Lung (tissue), 17 donors: ENCODE measurements at places on chromosomes 6 and 20. TPM values are rescaled to one million over a fixed set of nuclear protein-coding genes. Genes with fewer than 3 reads are reported as not detected.

CDH4 gene
- total RNA-seq: 2.1 TPM

DNA sequence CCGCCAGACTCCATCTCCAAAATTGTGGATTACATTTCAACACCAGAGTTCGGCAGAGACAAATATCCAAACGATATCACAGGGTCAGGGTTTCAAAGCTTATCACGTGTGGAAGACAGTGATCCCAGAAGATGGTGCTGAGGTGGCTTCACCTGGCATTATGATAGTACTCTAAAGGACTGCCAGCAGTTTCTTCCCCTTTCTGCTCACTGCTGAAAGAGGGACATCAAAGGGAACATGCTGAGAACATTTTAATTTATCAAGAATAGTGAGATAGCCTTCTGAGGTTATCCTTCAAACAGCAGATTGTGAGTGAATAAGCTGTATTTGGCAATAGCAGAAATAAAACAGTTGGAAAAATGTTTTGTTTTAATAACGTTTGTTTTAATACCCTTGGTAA, 79.7 kb downstream of the FIG4 start:
- DNase-seq: no peak
- H3K4me1 ChIP-seq: no peaks in the 10 kb centered on the region
- no peaks in the 10 kb centered on the region for H3K27me3 ChIP-seq
- no peak overlapping the region for H3K27ac ChIP-seq
- peaks cover 6% of the 10 kb centered on the region for H3K36me3 ChIP-seq

- H3K36me3 ChIP-seq: no peaks in the 10 kb centered on the region
- no peaks in the 10 kb centered on the region for H3K4me1 ChIP-seq
- H3K4me3 ChIP-seq: no peak overlapping the region
- H3K27ac ChIP-seq: no peak overlapping the region
Measured at GRCh38 chr6:92759178-92759577, 660.2 kb downstream of the EPHA7 start.

- H3K4me1 ChIP-seq: peaks cover 4% of the 10 kb centered on the region
- H3K27ac ChIP-seq: no peak overlapping the region
- peak; percentile 51 for DNase-seq
- H3K36me3 ChIP-seq: no peaks in the 10 kb centered on the region
Measured at GRCh38 chr6:29647927-29648642, 8.8 kb upstream of the MOG start.

DNA sequence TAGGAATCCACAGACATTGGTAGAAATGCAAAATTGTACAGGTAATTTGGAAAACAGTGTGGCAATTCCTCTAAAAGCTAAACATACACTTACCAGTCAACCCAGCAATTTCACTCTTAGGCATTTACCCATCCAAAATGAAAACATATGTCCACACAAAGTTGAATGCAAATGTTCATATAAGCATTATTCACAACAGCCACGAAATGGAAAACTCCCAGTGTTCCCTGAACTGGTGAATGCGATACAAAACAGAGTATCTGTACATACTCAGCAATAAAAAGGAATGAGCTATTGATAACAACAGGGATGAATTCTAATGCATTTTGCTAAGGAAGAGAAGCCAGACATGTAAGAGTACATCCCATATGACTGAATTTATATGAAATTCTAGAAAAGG, 32.4 kb upstream of the RAB22A start:
- no peaks in the 10 kb centered on the region for H3K36me3 ChIP-seq
- peaks cover 2% of the 10 kb centered on the region for H3K4me1 ChIP-seq
- no peak overlapping the region for H3K4me3 ChIP-seq
- no peak overlapping the region for H3K27ac ChIP-seq
- DNase-seq: no peak
- H3K27me3 ChIP-seq: no peaks in the 10 kb centered on the region

GRCh38 chr6:73515204-73515655, 5.6 kb downstream of the EEF1A1 start:
- peaks cover 38% of the 10 kb centered on the region for H3K36me3 ChIP-seq
- H3K4me3 ChIP-seq: no peak overlapping the region
- DNase-seq: no peak
- no peak overlapping the region for H3K27ac ChIP-seq

DNA sequence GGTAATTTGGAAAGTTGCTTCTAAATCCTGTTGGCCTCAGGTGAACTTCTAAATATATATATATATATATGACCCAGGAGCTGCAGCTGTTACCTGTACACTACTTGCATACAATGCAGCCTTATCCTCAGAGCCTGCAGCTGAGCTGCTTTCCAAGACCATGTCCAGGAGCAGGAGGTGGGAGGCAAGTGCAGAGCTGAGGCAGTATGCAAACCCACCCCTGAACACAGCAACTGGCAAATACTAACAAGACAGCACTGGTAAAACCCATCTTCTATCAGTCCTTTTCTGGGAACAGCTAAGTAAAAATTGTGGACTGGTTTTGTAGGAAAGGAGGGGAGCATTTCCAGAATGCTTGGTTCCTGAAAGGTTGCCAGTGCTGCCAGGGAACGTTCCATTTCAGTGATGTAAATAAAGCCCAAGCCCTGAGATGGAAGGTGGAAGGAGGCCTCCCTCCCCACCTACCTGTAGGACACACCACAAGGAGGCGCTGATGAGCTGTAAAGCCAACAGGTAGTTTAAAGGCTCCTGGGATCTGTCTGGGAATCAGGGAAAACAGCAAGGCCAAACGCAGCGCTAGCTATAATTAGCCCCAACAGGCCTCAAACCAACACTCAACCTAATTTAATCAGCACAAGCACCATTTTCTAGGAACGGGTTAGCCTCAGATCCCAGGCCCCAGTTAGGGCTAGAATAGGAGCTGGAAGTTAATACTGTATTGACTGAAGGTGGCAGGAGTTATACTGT, 93.8 kb upstream of the MAP7 start:
- H3K4me3 ChIP-seq: no peak overlapping the region
- peaks cover 3% of the 10 kb centered on the region for H3K36me3 ChIP-seq
- H3K4me1 ChIP-seq: no peaks in the 10 kb centered on the region
- DNase-seq: peak; percentile 78
- H3K27me3 ChIP-seq: no peaks in the 10 kb centered on the region

PROKR2 gene
- not detected for total RNA-seq

RAET1L gene
- total RNA-seq: not detected

DNA sequence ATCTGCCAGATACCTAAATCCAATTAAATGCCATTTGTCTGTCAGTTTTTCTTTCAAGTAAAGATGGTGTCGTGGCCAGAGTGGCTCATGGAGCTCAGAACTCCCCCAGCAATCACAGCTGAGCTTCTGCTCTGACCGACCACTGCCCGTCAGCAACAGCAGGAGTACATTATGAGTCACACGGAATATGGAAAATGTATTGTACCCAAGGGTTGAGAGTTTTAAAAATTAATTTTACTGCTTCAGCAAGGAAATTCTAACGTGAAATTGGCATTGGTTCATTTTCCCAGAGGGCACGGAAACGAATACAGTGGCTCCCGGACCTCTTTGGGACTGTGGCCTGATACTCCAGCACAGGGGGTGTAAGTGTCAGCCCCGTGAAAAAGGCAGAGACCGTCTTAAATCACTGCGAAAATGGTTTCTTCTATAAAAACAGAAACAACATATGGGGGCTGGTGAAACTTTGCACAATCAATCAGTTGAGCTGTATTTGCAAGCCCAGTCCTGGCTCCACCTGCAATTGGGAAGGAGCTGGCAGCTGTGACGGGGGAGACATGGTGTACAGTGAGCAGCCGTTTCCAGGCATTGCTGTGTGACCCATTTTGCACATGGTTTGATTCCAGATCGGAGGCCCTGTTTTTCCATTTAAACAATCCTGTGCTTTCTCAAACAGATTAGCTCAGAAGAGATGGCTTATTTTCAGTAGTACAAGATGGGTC, 12.8 kb downstream of the NPEPL1 start:
- peaks cover 17% of the 10 kb centered on the region for H3K36me3 ChIP-seq
- no peak overlapping the region for H3K4me3 ChIP-seq
- H3K27me3 ChIP-seq: no peaks in the 10 kb centered on the region
- no peak overlapping the region for H3K27ac ChIP-seq
- no peak for DNase-seq

LAMA2 gene
- 73.1 TPM for total RNA-seq

- H3K27me3 ChIP-seq: no peaks in the 10 kb centered on the region
- H3K4me1 ChIP-seq: no peaks in the 10 kb centered on the region
- H3K4me3 ChIP-seq: no peak overlapping the region
- no peak for DNase-seq
Measured at GRCh38 chr6:816510-817084, 123.7 kb upstream of the EXOC2 start.

DNA sequence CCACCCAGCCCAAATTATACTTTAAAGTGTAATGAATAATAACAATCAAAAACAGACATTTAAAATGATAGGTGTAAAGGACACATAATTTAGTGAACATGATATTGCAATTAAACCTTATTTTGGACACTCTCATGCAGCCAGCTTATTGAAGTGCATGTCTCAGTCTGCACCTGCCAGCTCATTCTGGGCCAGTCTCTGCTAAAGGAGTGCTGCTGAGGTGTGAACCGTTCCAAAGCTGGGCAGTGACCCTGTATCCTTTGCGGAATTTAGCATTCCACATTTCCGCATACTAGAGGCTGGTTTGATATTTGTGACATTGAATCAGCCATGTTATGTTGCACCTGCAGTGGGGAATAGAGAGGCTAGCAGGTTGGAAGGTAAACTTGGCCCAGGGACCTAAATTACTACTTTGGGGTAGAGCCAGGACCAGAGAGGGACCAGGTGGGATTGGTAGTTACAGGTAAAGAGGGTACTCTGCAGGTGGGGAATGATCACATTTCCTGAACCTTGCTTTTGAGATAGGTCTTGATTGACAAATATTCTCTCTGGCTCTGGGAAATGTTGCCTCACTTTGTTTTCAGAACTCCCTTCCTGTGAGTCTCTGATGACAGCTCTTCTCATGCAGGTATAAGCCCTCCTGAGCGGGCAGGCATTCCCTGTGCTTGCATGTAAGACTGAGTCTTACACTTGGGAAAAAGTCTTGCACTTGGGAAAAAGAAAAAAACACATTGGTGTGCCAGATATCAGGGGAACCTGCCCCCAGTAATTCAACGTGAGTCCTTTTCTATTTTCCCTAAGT, 26.2 kb downstream of the TULP4 start:
- H3K4me1 ChIP-seq: no peaks in the 10 kb centered on the region
- no peaks in the 10 kb centered on the region for H3K36me3 ChIP-seq
- no peak overlapping the region for H3K4me3 ChIP-seq
- no peak for DNase-seq
- H3K27ac ChIP-seq: no peak overlapping the region

GRCh38 chr6:168113226-168113625, 34.2 kb upstream of the FRMD1 start:
- no peaks in the 10 kb centered on the region for H3K4me1 ChIP-seq
- no peaks in the 10 kb centered on the region for H3K27me3 ChIP-seq

DNA sequence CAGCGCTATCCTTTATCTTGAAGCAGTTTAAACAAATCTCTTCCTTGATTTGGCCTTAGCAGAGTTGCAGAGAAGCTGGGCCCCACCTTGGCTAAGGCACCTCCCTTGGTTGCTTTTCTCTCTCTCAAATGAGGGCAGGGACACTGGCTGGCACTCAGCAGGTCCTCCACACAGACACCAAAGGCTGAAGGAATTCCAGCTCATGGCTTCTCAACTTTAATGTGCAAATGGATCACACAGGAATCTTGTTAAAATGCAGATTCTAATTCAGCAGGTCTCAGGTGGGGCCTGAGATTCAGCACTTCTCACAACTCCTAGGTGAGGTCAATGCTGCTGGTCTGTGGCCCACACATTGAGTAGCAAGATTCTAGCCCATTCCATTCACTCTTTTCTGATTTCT, 25.7 kb downstream of the RIMS4 start:
- H3K27me3 ChIP-seq: no peaks in the 10 kb centered on the region
- H3K4me1 ChIP-seq: no peaks in the 10 kb centered on the region
- H3K27ac ChIP-seq: no peak overlapping the region

TRIM27 gene
- 47.0 TPM for total RNA-seq

- no peaks in the 10 kb centered on the region for H3K27me3 ChIP-seq
- no peak overlapping the region for H3K27ac ChIP-seq
- no peaks in the 10 kb centered on the region for H3K36me3 ChIP-seq
- no peaks in the 10 kb centered on the region for H3K4me1 ChIP-seq
Measured at GRCh38 chr6:55545791-55546190, 33.2 kb downstream of the HMGCLL1 start.

DNA sequence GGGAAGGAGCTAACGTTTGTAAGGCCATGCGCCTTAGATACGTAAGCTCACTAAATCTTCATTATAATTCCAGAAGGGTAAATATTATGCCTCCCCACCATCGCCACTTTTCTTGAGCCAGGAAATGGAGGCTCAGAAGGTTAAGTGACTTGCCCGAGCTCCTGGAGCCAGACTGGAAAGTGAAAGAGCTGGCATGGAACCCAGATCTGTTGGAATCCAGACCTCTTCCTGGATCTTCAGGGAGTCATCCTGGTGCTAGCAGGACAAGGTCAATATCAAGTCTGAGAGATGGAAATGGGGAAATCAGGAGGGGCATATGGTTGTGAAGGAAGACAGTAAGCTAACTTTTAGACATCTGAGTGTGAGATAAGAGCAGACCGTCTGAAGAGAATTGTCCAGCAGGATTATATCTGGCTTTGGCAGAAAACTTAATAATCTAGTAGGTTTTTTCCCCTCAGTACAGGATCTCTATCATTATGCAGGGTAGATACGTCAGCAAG, 6.2 kb downstream of the TMEM200A start:
- H3K4me1 ChIP-seq: no peaks in the 10 kb centered on the region
- H3K27ac ChIP-seq: no peak overlapping the region
- no peak for DNase-seq
- peaks cover 7% of the 10 kb centered on the region for H3K27me3 ChIP-seq
- no peaks in the 10 kb centered on the region for H3K36me3 ChIP-seq
- no peak overlapping the region for H3K4me3 ChIP-seq

MROH8 gene
- total RNA-seq: 3.3 TPM

TREM1 gene
- 110 TPM for total RNA-seq

PRRC2A gene
- 73.7 TPM for total RNA-seq

OR2H1 gene
- not detected for total RNA-seq

DNA sequence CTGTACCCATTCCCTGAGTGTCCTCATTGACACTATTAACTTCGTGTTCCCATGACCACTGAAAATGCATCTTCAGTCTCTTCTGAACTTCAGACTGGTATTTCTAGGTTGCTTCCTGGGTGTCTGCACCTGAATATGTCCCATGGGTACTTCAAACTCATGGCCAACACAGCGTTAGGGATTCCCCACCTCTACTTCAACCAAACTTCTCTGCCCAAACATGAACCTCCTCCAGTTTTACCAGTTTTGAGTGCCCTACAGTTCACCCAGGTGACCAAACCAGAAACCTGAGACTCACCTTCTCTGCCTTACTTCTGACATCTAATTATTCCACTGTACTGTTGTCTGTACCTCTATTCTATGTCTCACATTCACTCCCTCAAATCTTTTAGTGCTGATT, 99.5 kb upstream of the SUPT3H start:
- H3K4me3 ChIP-seq: no peak overlapping the region
- H3K36me3 ChIP-seq: no peaks in the 10 kb centered on the region

BEND6 gene
- 0.63 TPM for total RNA-seq

CAPN11 gene
- 0.15 TPM for total RNA-seq

- H3K27me3 ChIP-seq: no peaks in the 10 kb centered on the region
- no peak overlapping the region for H3K4me3 ChIP-seq
- no peak overlapping the region for H3K27ac ChIP-seq
- peaks cover 33% of the 10 kb centered on the region for H3K4me1 ChIP-seq
- DNase-seq: no peak
Measured at GRCh38 chr20:2142649-2143048, 41.0 kb downstream of the STK35 start.

FAM209B gene
- total RNA-seq: not detected
